ENCODE measurements at places on chromosomes 4 and X.

- no peaks in the 10 kb centered on the region for H3K27me3 ChIP-seq
- DNase-seq = no peak
- no peak overlapping the region for H3K4me3 ChIP-seq
- H3K4me1 ChIP-seq = no peaks in the 10 kb centered on the region
These were observed 229.2 kb upstream of the INTU start for GRCh38 chr4:127403471-127404084.

DNA sequence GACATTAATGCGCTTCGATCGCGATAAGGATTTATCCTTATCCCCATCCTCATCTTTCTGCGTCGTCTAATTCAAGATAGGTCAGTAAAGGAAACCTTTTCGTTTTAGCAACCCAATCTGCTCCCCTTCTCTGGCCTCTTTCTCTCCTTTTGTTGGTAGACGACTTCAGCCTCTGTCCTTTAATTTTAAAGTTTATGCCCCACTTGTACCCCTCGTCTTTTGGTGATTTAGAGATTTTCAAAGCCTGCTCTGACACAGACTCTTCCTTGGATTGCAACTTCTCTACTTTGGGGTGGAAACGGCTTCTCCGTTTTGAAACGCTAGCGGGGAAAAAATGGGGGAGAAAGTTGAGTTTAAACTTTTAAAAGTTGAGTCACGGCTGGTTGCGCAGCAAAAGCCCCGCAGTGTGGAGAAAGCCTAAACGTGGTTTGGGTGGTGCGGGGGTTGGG, 528 bp upstream of the FGF2 start:
- H3K4me3 ChIP-seq = peak overlapping the region; percentile 29
- peaks cover 16% of the 10 kb centered on the region for H3K4me1 ChIP-seq
- no peak overlapping the region for H3K27ac ChIP-seq

- H3K27ac ChIP-seq = no peak overlapping the region
- DNase-seq = no peak
- no peaks in the 10 kb centered on the region for H3K4me1 ChIP-seq
- H3K4me3 ChIP-seq = no peak overlapping the region
These were observed 208.6 kb upstream of the SFRP2 start for GRCh38 chr4:153997516-153997915.

DNA sequence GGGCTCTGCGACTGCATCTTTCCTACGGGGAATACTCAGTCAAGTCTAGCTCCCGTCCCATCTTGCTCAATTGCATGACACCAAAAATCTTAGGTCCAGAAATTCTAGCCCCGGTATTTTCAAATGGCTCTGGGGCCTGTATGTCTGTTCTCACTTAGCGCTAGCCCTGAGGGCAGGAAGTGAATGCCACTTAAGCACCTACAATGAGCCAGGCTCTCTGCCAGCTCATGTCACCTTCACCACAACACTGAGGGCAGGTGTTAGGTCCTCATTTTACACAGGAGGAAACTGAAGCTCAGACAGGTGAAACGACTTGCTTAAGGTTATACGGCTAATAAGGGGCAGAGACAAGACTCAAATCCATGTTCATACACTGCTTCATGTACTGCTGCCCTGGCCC, 282.8 kb downstream of the PPP1R2C start:
- no peak overlapping the region for H3K4me3 ChIP-seq
- H3K36me3 ChIP-seq = no peaks in the 10 kb centered on the region
- no peak for DNase-seq
- no peak overlapping the region for H3K27ac ChIP-seq

DNA sequence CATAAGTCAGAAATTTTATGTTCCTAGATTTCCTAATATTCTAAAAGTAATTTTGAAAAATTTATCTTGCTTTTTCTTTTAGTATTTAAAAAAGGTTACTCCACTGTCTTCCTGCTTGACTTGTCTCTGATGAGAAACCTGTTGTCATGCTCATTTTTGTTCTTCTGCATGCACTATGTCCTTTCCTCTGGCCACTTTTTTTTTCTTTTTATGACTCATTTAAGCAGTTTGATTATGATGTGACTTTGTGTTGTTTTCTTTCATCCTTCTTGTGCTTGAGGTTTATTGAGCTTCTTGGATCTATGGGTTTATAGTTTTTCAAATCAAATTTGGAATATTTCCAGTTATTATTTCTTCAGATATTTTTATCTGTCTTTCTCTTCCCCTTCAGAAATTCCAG, 12.0 kb upstream of the UFSP2 start:
- no peaks in the 10 kb centered on the region for H3K36me3 ChIP-seq
- H3K4me3 ChIP-seq = no peak overlapping the region
- no peak for DNase-seq
- peaks cover 10% of the 10 kb centered on the region for H3K27me3 ChIP-seq

- H3K4me3 ChIP-seq = no peak overlapping the region
- DNase-seq = no peak
- H3K27me3 ChIP-seq = no peaks in the 10 kb centered on the region
- no peak overlapping the region for H3K27ac ChIP-seq
- H3K36me3 ChIP-seq = peaks cover 47% of the 10 kb centered on the region
These were observed 155.4 kb downstream of the TBCK start for GRCh38 chr4:106160560-106160959.

DNA sequence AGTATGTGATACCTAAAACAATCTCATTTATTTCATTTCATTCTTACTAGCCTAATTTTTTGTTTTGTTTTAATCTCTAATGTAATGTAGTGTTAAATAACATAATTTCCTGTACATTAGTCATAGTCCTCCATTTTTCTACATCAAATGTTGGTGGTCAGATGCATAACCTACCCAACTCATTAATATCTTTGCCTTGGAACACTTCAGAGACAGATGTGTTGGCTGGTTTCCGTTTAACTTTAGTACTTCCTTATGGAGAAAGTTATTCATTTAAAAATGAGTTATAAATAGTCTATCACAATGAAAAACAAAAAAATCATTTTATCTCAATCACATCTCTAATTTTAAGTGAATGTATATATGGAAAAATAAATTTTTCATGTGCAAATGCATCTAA, 190.2 kb downstream of the ANTXR2 start:
- DNase-seq = no peak
- no peaks in the 10 kb centered on the region for H3K4me1 ChIP-seq
- no peaks in the 10 kb centered on the region for H3K36me3 ChIP-seq
- H3K27ac ChIP-seq = no peak overlapping the region
- no peaks in the 10 kb centered on the region for H3K27me3 ChIP-seq
- no peak overlapping the region for H3K4me3 ChIP-seq

- no peak for DNase-seq
- H3K27me3 ChIP-seq = peaks cover 4% of the 10 kb centered on the region
- H3K27ac ChIP-seq = no peak overlapping the region
- peaks cover 6% of the 10 kb centered on the region for H3K36me3 ChIP-seq
These were observed 10.4 kb downstream of the PALLD start for GRCh38 chr4:168507178-168507815.

GRCh38 chr4:176340871-176341685, 21.3 kb downstream of the SPCS3 start:
- H3K4me1 ChIP-seq = peaks cover 2% of the 10 kb centered on the region
- peaks cover 13% of the 10 kb centered on the region for H3K36me3 ChIP-seq
- H3K4me3 ChIP-seq = no peak overlapping the region
- no peaks in the 10 kb centered on the region for H3K27me3 ChIP-seq

DNA sequence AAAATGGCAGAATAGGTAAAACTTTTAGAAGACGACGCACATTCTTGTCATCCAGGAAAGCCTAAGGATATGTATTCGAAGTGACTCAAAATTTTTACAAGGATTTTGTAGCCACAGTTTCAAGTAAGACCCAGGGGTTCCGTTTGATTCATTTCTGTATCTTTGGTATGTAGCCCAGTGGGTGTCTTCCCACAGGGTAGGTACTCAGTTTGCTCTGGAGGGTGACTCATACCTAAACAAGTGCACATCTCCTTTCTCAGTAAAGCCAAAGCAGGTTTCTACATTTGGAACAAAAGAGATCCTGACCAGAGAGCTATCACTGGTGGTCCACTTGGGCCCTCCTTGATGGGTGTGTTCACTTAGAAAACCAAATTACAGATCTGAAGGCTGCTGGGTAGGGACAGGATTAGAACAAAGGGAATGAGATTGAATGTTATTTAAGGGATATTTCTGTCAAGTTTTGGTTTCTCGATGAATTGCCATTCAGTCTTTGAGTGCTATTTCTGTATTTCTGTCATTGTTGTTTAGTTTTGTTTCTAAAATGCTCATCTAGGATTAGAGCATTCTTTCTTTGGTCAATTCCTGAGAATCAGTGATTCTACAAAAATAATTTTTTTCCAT, 56.1 kb downstream of the PLS3 start:
- H3K27ac ChIP-seq = no peak overlapping the region
- DNase-seq = peak; percentile 39
- no peak overlapping the region for H3K4me3 ChIP-seq
- H3K4me1 ChIP-seq = peaks cover 9% of the 10 kb centered on the region
- H3K27me3 ChIP-seq = no peaks in the 10 kb centered on the region

DNA sequence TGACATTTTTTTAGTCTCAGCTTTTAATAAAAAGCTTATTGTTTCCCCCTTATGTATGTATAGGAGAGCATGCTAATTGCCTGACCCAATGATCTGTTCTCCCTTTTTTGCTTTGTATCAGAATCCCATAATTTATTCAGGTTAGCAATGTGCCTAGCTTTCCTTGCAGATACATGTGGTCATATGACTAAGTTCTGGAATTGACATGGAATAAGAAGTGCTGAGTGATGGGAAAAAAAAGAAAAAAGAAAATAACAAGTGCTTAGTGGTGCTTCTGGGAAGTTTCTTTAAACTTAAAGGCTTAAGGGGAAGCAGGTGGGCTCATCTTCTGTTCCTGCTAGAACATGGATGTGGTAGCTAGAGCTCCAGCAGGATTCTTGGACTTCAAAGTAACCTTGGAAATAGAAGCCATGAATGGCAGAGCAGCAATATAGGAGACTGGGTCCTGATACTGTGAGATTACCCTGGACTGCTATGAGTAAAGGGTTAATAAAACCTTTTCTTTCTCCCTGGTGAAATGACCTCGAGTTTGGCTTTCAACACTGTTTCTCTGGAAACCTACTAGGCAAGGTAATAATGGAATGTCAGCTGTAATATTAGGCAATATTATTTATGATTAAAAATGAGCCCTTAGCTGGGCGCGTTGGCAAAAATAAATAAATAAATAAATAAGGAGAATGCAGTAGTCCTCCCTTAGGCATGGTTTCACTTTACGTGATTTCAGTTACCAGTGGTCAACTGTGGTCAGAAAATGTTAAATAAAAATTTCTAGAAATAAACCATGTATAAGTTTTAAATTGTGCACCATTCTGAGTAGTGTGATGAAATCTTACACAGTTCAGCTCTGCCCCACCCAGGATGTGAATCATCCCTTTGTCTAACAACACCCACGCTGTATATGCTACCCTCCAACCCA, 16.7 kb upstream of the RBM41 start:
- no peak for DNase-seq
- H3K27ac ChIP-seq = peak overlapping the region; percentile 78

DNA sequence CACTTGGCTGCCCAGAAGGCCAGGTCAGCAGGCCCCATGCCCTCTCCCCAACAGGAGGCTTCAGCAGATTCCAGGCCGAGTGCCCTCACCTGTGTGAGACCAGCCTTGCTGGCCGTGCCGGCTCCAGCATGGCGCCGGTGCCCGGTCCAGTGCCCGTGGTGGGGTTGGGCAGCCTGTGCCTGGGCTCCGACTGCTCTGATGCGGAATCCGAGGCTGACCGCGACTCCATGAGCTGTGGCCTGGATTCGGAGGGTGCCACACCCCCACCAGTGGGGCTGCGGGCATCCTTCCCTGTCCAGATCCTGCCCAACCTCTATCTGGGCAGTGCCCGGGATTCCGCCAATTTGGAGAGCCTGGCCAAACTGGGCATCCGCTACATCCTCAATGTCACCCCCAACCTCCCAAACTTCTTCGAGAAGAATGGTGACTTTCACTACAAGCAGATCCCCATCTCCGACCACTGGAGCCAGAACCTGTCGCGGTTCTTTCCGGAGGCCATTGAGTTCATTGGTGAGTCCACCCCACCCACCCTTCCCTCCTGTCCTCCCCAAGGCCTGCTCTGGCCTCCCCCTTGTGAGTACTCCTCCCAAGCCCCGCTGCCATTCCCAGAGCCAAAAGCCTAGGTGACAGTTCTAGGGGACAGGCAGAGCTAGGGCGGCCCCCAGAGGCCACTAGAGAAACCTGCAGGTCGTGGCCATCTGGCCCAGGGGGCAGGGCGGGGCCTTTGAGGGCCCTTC, 2.3 kb downstream of the DUSP9 start:
- peak; percentile 51 for DNase-seq
- no peak overlapping the region for H3K27ac ChIP-seq
- no peaks in the 10 kb centered on the region for H3K36me3 ChIP-seq
- peaks cover 30% of the 10 kb centered on the region for H3K27me3 ChIP-seq

- no peak overlapping the region for H3K27ac ChIP-seq
- no peak overlapping the region for H3K4me3 ChIP-seq
- no peaks in the 10 kb centered on the region for H3K4me1 ChIP-seq
- H3K36me3 ChIP-seq = no peaks in the 10 kb centered on the region
- H3K27me3 ChIP-seq = no peaks in the 10 kb centered on the region
These were observed 251.6 kb downstream of the NPFFR2 start for GRCh38 chr4:72283357-72283756.

DNA sequence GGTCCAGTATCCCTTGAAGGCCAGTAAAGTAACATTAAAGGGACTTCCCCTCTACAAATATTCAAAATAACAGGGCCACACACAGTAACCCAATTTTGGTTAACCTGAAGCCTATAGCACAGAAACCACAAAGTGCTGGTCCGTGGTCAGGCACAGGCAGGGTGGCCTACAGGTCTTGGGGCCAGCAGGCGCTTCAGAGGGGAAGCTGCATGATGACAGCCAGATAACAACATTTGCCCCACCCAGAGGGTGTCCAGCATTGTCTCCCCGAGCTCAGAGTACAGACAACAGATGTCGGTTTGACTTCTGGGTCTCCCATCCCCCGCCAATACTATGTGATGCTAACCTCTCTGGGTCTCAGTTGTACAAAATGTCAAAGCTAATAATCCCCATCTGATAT, 51.1 kb downstream of the SH3KBP1 start:
- H3K27me3 ChIP-seq = no peaks in the 10 kb centered on the region
- peaks cover 24% of the 10 kb centered on the region for H3K36me3 ChIP-seq
- peak; percentile 55 for DNase-seq
- H3K4me3 ChIP-seq = peak overlapping the region; percentile 7

DNA sequence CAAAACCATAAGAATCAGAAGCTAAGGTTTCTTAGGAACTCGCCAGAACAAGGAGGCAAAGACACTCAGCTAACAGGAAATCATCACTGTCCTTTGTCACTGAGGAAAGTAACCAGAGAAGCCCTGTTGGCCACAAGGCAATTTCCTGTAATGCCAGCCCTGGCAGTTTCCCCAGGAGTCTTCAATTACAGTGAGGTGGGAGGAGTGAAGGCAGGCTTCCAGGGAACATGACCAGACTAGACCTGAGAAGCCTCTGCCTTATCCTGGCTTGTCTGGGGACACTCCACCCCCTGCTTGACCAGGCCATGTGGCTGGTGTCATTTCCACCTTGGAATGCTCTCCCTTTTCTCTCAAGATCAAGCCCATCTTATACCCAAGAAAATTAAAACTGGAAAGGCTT, 125.3 kb downstream of the COL4A6 start:
- H3K36me3 ChIP-seq = no peaks in the 10 kb centered on the region
